Activated CD8-positive, alpha-beta memory T cell treated with anti-CD3 and anti-CD28 coated beads for 4 hours (primary cell): ENCODE measurements at places on chromosomes 7 and 10.

DNA sequence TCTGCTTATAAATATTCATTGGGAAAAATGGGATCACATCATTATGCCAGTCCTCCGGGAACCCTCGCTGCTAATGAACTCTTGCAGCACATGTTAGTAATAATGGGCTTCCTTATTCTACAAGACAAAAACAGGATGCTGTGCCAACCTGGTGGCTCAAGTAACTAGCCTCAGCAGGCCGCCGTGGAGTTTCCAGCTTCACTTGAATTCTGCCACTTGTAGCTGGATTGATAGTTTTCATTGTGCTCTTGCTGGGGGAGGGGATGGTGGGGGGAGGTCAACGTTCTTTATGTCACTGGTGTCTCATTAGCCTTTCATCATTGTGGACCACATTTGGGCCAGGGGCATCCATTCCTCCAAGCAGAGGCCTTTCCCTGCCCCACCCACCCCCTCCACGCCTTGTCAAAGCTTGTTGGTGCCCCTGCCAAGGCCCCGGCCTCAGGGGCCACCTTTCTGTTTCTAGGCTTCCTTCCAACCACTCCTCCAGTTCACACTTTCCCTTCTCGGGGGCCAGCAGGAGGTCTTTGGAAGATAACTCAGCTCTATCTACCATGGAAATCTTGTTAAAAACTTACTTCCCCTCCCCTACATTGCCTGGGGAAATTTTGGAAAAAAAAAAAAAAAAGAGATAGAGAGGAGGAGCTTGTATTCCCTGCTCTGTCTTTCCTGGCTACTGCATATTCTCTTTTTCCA lies 153.9 kb downstream of the BMPER start:
- no peak for DNase-seq

GRCh38 chr7:114930107-114930661 lies 8.3 kb downstream of the MDFIC start:
- DNase-seq, result no peak

DNA sequence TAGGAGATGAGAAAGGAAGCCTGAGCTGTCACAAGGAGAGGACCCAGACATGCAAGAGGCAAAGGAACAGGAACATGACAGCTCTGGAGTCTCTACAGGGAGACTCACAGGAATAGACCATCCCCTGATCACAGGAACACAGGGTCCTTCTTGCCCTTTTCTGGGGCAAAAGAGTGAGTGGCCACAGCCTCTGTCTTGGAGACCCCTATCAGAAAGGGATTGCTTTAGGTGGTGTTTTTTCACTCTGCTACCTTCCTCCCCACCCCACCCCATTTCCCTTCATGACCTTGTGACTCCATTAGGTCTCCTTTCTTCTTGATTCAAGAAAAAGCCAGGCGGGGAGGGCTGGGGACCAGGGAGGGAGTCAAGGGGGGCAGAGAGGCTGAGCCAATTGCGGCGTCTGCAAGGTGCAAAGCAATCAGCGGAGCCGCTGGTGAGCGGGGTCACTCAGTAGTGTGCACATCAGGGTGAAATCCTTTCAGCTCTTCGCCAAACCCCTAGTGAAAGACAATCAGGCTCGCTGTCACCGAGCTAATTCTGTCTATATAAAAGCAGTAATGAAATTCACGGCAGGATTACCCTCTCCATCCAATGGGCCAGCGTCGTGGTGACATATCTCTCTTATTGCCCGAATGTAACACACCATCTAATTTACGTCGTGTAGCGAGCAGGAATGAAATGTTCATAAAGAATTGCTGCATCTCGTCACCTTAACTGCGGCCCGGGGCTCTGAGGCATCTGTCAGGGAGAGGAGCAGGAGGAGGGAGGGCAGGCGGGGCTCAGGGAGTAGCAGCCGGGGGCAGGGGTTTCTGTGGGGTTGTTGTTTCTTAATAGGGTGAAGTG lies 31.5 kb upstream of the BTRC start:
- DNase-seq, result no peak

DNA sequence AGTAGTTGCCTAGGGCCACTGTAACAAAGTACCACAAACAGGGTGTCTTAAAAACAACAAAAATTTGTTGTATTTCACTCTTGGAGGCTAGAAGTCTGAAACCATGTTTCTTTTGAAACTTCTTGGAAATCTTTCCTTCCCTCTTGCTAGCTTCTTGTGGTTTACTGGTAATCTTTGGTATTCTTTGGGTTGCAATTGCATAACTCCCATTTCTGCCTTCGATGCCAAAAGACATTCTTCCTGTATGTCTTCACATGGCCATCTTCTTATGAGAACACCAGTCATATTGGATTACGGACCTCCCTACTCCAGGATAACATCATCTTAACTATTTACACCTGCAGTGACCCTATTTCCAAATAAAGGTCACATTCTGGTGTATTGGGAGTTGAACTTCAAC lies 357.4 kb downstream of the PPP1R3A start:
- no peak for DNase-seq

GRCh38 chr10:62456611-62457101 lies 82.5 kb downstream of the ZNF365 start:
- no peak for DNase-seq

DNA sequence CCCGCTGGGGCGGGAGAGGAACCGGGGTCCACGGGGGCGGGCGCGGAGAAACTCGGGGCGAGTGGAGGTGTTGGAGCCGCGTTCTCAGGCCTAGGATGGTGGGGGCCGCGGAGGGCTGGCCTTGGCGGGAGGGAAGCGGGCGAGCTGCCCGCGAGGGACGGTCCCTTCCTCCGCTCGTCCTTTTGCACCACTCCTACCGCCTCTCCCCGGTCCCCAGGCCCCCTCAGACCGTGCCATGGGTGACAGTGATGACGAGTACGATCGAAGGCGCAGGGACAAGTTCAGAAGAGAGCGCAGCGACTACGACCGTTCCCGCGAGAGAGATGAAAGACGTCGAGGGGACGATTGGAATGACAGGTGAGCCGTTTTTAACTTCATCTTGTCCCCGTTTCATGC lies 451 bp downstream of the SRRT start:
- no peak for DNase-seq

GRCh38 chr7:55778631-55779030 lies 83.9 kb downstream of the SEPTIN14 start:
- DNase-seq, result no peak

- no peak for DNase-seq
These were observed 739 bp downstream of the CASP7 start for GRCh38 chr10:113680190-113681111.

GRCh38 chr10:11197266-11197712 lies 179.6 kb downstream of the CELF2 start:
- no peak for DNase-seq

DNA sequence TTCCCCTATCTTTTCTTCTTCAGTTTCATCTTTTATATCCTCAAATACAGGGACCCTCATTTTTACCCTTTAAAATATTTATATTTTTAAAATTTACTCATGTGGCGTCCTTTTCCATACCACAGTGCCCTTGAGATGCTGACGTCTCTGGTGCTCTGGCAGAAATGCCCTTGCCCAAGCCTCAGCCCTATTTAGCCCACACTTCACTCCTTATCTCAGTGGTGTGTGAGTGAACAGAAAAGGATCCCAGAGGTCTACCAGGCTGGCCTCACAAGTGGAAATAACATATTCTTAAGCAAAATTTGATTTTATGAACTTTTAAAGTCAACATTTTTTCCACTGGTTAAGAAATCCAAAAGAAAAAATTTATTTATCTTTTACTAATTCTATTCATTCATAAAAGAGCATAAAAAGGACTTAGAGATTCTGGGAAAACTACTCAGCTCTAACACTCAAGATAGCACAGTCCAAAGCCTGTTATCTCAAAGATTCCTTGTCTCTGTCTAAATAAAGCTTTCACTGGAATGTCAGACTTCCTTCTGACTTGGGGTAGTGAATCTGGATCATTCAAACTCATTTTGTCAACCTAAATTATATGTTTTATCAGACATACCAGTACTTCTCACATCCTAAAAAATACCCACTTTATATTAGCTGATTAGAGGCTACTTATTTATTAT lies at the start of gene NEBL:
TSS of gene NEBL (minus strand) at position 166 of the 680 bp plus-strand sequence. CDS start at position 60, 106 bp downstream.
- DNase-seq, result no peak

GRCh38 chr7:134040988-134041387 lies 86.2 kb upstream of the LRGUK start:
- no peak for DNase-seq

GRCh38 chr7:30323006-30323355 lies 38.6 kb downstream of the ZNRF2 start:
- DNase-seq, result no peak

DNA sequence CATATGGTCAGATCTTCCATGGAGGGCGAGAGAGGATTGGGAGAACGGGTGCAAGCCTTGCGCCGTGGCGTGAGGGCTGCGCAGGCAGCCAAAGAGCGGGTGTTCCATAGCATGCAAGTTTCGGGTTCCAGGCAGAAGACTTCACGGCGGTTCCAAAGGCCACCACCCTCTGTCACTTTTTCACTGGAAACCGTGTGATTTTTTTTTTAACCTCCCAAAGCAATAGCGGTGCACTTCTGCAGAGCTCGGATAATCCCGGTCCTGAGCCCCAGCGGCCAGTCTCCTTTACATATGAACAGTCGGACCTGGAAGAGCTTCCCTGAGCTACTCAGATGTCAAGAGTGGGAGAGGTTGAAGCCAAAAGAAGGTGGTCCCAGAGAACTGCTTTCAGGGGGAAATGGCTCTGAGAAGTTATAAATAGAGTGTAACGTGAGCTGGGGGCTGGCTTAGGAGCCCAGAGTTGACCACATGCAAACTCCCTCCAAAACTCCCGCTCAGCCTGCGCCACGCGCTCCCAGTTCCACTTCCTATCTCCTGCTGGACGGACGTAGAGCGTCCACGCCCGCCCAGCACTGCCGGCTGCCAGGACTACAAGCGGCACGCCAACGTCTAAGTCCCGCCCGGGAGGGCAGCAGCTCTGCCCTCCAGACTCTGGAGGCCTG lies at the start of gene MEOX2:
TSS of gene MEOX2 (minus strand) at position 389 of the 662 bp plus-strand sequence. CDS start at position 108, 281 bp downstream.
- no peak for DNase-seq

DNA sequence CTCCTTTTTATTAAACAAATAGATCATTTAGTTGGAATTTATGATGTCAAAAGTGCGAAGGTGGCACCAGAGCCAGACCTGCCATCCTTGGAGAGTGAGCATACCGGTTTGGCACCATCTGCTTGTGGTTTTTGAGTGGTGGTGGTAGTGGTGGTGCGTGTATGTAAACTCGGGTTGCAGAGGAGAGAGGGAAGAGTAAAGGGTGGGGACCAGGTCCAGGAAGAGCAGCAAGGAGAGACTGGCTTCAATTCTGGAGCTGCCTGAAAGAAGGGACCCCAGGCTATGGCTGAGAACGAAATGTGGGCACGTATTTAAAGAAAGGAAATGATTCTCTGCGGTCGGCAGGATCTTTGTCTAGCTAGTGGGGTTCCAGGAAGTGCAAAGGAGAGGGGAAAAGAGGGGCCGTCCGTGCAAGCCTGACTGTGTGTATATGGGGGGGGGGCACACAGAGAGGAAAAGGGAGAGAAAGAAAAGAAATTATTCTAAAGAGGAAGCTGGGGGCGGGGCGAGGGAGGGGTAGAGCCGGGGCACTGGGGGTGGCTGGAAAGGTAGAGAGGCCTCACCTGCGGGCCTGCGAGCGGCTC lies 448 bp upstream of the GOLGA7B start:
- DNase-seq, result no peak
